ENCODE measurements at places on chromosomes 2 and 18.
A peak's percentile ranks its signal among the peaks of the same experiment; 100 is the strongest.

- DNase-seq = no peak
Observed at GRCh38 chr18:45571714-45572113, 43.6 kb upstream of the SLC14A2 start.

- DNase-seq = no peak
Observed at GRCh38 chr2:117714745-117715417, 99.6 kb upstream of the DDX18 start.

- no peak for DNase-seq
Observed at GRCh38 chr2:217616936-217617335, 385.9 kb downstream of the TNS1 start.

GRCh38 chr2:224372641-224373040 is 29.3 kb downstream of the FAM124B start:
- DNase-seq = no peak

DNA sequence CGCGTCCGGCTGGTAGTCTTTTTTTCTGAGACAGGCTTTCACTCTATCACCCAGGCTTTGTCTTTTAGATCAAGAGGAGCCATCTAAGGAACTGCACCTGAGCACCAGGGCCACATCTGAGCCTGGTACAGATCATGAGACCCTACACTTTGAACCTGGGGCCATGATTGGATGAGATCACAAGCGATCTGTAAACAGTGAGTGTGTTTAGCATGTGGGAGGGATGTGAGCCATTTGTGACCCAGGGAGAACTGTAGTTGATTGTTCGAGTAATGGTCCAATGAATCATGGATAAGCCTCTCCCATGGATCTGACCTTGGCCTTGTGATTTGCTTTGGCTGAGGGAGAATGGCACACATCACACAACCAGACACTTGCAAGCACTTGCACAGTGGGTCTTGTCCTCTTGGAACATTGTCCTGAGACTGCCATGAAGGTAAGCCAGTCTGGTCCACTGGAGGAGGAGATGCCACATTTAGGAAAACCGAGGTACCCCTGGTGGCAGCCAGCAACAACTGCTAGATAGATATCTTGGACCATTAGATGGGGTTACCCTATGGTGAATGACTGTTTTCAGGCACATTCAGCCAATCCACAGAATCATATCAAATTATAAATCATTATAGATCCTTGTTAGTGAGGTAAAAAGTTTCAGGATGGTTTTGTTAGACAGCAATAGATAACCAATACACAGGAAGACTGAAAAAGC is 19.5 kb upstream of the DTNB start:
- peak; percentile 15 for DNase-seq

GRCh38 chr18:48851599-48851960 is 99.2 kb downstream of the SMAD7 start:
- peak; percentile 78 for DNase-seq

- no peak for DNase-seq
Observed at GRCh38 chr18:35242426-35242825, 1.6 kb downstream of the ZNF397 start.

DNA sequence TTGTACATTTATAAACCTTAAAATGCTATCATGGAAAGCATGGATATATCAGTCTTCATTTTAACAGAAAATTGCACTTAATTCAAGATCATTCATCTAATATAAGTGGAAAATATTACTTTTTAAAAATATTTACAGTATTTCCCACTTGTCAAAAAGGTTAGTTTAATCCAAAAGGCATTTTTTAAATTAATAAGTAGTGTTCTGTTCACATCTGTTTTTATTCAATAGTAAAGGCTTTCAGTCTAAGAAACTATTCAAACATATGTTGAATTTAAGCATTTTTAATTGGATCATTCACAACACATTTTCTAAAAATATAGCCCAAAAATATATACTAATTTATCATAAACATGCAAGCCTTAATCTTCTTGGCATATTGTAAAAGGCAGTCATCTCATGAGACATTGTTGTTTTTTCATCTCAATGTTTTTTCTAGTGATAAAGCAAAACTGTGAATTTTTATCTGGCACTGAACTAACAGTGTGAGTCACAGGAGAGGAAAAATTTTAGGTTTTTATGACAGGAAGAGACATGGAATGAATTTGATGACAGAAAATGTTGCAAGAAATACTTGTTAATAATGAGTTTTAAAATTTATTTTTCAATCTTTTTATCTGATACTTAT is 1642.5 kb upstream of the TMEFF2 start:
- DNase-seq = no peak

DNA sequence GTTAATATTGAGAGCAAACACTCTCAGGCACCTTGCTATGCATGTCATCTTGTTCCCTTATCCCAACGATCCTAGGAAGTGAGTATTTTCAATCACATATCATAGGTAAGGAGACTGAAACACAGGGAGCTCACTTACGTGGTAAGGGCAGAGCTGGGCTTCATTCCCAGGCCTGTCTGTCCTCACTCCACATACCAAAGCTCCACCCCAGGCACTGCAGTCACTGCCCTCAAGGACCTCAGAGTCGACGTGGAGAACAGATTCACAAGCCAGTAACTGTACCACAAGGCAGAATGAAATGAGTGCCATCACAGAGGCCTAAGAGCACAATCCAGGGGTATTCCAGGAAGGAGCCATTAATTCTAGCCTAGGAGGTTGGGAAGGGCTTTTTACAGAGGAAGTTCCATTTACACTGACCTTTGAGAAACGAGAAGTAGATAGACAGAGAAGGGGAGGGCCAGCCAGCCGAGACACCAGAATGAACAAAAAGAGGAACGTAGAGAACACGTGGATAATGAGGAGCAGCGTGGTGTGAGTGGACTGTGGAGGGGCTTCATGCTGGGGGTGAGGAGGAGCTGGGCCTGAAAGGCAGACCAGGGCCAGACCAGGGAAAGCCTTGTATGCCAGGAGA is 48.6 kb downstream of the KIAA2012 start:
- DNase-seq = no peak

DNA sequence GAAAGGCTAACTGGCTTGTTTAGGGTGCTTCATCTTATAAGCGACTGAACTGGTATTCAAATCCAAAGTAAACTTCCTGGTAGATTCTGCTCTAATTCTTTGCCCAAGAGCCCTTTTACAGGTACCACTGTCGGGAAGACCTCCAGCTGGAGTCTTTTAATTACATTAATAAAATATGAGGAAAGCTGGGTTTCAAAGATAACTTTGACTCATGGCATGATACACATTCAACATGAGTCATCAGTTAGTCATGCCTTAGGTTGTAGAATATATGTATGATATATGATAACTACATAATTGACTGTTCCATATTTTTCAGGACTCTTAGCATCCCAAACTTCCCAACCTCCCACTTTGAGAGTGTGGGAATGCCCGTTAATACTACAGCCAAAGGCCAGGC is 32.3 kb downstream of the ZCCHC2 start:
- DNase-seq = no peak

GRCh38 chr2:68151037-68151436 is 6.7 kb upstream of the PNO1 start:
- DNase-seq = no peak

DNA sequence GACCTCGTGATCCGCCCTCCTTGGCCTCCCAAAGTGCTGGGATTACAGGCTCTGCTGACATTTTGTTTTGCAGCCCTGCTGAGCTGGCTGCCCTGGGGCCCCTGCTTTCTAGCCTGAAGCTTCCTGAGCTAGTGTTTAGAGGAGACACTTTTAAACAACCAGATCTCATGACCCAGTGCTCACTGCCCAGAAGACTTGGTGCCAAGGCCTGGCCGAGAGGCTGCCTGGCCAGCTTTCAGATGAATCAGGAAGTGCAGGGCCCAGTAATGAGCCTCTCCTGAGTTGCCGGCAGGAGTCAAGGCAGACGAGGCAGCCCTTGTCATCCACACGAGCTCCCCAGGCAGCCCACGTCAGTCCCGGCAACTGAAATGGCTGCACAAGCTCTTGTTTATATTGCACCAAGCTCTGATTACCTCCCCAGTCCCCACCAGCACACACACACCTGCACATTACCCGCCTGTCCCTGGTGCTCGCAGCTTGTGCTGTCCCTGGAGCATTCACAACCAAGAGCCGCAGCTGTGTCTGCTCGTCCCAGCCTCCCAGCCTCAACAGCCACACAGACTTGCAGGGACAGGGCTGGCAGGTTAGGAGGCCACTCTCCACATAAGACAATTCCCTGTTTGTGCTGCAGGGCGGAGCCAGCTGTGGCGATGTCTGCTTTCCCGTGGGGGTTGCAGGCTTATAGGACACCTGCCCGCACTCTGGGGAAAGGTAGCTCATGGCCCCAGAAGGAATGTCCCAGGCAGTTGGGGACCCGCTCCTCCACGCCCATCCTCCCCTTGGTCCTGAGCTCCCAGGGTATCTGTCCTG is 331.2 kb upstream of the MYT1L start:
- no peak for DNase-seq

DNA sequence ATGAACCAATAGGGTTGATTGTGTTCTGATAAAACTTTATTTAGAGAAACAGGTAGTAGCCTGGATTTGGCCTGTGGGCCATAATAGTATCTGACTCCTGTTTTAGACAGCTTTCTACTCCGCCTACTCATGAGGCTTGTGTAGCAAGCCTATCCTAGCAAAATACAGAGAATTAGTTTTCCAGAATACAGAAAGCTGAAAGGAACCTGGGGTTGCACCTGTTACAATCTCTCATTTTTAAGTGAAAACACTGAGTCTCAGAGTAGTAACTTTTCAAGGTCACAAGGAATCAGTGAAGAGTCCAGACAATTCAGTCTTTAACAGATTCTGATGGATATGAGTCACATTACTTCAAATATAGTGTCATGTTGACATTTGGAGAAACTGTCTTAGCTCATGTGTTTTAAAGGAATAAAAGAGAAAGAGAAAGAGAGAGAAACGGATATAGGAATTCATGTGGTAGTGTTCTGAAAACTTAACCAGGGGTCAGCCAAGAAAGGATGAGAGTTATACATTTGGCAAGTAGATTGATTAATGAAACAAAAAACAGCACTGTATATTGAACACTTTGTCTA is 17.0 kb downstream of the ARHGAP28 start:
- no peak for DNase-seq

GRCh38 chr2:158735822-158736580 is 59.1 kb upstream of the DAPL1 start:
- no peak for DNase-seq

- no peak for DNase-seq
Observed at GRCh38 chr2:104443145-104443544, 410.8 kb upstream of the POU3F3 start.

GRCh38 chr2:46469700-46470099 is 9.7 kb upstream of the TMEM247 start:
- DNase-seq = no peak

GRCh38 chr2:101991721-101992145 is at the start of gene IL1R2:
IL1R2 (plus strand) TSS chr2:101991960; CDS start chr2:102008576, 16,616 bp downstream.
- DNase-seq = peak; percentile 72

GRCh38 chr2:177328056-177328455 is 63.5 kb upstream of the NFE2L2 start:
- no peak for DNase-seq

- no peak for DNase-seq
Observed at GRCh38 chr2:118539290-118539689, 308.2 kb downstream of the EN1 start.

GRCh38 chr2:229980431-229981184 is 58.3 kb downstream of the FBXO36 start:
- DNase-seq = no peak

DNA sequence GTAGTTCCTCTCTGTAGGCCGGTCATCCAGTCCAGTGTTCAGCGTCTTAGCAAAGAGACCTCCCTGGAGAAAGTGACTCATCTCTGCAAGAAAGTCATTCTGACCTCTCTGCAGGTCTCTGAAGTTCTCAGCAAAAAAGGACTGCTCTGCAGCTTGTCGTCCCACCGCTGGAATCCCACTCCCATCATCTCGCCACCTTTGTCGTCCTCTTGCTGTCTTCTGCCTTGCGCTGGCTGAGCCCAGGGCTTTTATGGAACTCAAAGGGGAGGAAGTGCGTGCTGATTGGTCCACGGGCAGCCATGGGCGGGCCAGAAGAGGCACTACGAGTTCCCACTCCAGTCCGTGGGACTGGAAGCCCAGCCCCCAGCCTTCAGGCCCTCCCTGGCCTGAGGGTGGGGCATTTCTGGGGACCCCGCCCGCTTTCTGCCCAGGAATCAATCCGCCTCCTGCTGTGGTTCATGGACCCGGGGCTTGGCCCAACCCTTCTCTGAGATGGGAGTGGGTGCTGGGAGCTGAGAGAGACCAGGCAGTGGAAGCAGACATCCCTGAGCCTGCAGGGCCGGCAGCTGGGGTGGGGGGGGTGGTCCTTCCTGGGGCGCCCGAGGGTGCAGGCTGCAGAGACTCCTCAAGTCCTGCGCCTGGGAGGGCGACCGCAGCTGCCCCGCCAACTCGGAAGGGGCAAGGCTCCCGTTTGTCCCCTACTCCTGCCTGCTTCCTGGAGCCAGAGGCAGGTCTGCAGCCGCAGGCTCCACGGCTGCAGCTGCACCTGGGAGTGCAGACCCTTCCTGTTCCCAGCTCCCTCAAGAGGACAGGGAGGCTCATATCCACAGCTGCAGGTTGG is 660.7 kb upstream of the RAB6C start:
- DNase-seq = no peak

- DNase-seq = no peak
Observed at GRCh38 chr2:217276433-217276832, 416.6 kb upstream of the TNP1 start.

- DNase-seq = peak; percentile 60
Observed at GRCh38 chr2:240298803-240299709, 136.4 kb upstream of the GPC1 start.

GRCh38 chr18:13245481-13246000 is 27.0 kb downstream of the LDLRAD4 start:
- DNase-seq = peak; percentile 39

DNA sequence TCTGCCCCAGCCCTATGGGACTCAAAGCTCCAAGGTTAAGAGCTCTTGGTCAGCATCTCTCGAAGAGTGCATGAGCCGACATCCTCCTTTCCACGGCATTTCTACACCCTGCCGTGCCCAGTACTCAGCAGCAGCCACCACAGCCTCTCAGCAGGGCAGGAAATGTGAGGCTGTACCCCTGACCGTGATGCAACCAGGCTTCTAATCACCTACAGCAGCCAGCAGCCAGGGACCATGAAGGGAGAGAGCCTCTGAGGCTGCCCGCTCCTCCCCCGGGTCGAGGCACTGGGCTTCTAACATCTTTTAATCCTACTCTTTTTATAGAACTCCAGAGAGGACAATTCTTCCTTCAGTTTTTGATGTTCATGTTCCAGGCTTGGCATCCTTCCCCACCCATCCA is 6.5 kb downstream of the CYS1 start:
- no peak for DNase-seq

DNA sequence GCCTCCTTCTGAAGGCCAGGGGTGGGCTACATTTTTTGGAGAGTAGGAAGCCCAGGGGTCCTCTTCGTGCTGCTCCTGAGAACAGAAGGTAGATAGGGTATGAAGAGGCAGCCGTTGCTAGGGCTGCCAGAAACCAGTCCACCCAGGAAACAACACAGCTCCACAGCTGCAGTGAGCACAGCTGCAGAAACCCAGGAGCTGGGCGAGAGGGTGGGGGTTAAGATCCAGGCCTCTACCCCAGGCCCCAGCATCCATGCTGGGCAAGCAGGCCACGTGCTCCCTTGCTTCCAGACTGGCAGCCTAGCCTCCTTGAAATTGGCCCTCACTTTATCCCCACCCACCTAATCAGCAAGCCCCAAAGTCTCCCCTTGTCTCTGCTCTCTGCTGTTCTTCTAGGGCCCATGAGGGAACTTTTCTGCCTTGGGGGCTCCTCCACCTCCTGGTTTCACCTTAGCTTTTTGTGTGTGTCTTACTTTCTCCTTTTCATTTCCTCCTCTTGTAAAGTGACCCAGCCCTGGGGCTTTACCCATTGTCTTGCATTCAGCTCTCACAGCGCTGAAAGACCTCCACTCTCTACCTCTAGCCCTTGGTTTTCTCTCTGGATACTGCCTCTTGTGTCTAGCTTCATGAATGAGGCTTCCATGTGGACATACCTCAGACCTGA is 30.7 kb downstream of the STON1 start:
- no peak for DNase-seq
